ENCODE measurements at places on chromosomes 1 and 21.

DNA sequence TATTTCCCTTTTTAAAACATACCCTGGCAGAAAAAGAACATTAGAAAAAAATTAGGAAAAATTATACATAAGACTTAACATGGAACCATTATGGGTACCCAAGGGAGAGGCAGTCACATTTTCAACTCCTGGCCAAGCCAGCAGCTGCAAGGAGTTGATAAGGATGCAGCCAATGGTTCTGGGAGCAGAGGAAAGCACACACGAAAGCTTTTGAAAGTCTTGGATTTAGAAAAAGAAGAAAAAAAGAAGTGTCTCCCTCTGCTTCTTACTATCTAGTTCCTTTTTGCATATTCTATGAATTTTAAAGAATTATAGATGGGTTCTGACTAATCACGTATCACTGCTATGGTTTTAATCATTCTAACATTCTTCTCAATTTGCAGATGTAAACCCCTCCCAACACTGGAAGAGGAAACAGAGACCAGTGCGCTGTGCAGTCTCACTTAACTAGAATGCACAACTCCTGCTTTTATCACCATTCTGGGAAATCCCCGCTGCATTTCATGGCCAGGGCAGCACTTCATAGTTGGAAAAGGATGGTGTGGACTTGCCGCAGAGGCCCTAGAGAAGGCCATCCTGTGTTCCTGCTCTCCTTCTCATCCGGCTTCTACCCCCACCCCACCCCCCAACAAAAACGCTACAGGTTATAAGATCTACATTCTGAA is 2.7 kb upstream of the CD58 start:
- DNase-seq = no peak

DNA sequence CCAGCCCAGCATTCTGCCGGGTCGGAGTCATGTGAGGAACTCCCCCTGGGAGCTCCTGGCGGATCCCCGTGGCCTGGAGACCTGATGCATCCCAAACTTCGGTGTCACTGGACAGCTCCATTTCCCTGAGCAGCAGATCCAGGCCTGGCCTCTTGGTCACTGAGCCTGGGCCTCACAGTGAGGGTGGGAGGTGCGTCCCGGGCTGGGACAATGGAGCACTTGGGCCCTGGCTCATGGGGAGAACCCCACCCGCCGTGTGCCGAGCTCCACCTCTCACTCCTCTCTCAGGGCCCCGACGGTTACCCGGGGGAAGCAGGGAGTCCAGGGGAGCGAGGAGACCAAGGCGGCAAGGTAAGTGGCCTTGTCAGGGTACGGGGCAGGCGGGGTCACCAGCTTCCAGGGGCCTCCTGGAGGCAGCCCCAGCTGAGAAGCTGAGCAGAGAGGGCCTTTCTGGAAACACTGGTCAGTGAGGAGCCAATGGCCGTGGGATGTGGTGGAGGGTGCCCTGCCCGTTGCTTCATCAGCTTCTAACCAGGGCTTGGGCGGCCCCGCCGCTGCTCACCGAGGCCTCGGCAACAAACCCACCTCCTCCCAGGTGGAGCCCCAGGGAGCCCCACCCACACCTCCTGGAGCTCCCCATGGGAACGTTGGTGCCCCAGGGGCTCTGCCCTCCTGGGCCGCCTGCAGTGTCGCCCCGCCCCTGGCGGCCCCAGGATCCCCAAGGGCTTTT is 19.8 kb downstream of the COL6A2 start:
- DNase-seq = no peak

DNA sequence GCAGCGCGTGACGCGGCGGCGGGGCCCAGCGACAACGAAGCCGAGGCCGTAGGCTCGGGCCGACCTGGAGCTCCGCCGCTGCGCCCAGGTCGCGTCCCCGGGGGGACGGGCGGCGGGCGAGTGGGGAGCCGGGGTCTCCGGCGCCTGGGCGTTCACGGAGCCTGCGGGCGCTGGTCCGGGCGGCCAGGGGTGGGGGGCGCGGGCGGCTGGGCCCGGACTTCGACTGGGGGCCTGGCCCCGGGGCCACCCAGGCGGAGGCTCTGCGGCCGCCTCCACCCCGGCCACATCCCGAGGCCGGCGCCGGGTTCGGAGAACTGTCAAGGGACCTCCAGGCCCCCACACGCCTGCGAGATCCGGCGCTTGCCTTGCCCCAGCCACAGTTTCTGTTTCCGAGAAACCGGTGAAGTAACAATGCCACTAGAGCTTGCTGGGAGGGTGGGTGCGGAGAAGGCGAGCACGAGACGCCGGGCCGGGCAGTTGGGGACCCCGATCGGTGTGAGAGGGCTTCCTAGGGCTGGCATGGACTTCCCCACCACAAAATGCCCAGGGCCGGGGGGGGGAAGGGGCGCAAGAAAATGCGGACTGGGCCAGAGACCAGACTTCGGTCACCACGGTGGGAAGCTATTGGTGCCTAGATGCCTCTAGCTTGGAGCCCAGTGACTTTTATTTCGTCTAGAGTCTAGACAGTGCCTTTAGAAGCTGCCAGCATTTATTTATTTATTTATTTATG is 501 bp downstream of the FBXO6 start:
- DNase-seq = peak; percentile 77

DNA sequence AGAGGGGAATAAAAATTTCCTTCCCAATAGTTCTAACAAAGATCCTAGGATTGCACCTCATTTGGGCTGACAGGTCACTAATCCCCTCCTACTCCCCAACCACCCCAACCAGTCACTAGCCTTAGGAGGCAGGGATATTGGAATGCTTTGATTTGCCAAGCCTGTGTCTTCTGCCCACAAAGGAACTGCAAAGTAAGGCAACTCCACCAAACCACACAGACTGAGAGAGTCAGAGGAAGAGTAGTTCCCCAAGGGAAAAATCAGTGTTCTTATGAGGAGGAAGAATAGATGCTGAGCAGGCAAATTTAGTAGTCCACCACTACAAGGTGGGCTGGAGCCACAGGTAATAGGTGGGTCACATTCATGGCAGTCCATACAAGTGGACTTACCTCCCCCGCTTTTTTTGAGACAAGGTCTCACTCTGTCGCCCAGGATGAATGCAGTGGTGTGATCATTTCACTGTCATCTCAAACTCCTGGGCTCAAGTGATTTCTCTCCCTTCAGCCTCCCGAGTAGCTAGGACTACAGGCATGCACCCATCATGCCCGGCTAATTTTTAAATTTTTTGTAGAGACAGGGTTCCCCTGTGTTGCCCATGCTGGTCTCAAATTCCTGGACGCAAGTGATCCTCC is 3.7 kb upstream of the TMEM39B start:
- no peak for DNase-seq

DNA sequence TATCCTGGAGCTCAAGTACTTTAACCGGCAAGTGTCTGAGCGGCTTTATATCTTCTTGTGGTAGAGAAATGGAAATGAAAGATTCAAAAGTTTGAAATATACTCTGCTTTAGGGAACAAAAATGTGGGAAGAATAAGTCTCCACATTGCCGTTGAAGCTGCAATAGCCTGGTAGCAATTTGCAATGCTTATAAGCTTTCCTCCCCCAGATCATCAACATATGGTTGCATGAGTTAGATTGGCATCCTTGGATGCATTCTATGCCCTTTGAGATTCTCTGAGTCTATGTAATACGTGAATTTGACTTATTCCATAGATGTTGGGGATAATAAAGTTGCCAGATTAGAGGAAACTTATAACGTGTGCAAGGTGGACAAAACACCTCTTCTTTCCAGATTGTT is 86.1 kb upstream of the KCNK1 start:
- no peak for DNase-seq

DNA sequence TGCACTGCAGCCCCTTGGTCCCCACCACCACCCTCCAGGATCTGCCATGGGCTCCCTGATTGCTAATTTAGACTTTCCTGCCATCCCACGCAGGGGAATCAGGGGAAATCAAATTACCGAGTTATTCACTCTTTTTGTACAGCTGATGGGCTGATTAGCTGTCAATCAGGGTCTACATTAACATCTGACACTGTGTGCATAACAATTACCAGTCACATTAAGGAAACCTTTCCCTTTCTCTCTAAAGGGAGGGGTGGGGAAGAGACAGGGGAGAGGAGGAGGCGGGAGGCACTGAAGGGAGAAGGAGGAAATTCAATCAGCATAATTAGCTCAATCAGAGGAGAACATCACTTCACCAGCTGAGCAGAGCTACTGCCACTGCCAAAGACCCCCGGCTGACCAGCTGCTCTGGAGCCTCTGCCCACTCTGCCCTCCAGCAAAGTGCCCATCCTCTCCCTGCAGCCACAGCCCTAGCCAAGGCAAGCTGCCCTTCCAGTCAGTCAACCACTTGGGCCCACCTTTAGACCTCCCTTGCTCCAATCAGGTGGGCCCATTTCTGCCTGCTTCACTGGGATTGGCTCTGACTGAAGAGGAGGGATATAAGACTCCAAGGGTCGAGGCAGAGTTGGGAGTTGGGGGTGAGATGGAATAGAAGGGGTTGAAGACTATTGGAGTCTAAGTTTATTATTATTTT is 199.3 kb upstream of the ZC3H12A start:
- no peak for DNase-seq

DNA sequence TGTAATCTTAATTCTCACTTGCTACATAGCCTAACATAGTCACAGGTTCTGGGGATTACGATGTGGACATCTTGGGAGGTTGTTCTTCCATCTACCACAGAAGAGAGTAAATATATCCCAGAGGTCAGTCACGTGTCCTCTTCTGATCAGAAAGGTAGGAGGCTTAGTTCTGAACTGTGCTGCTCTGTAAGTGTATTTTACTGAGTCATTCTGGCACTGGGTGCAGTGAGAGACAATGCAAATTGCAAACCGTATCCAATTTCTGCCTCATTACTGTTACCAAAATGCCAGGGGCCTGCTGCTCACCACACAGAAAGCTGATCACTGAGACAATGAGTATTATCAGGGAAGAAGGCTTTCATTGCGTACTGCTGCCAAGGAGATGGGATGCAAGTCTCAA is 104.0 kb downstream of the GABPA start:
- no peak for DNase-seq

- DNase-seq = no peak
These were observed 24.7 kb downstream of the SLC6A17 start for GRCh38 chr1:110174961-110175360.

DNA sequence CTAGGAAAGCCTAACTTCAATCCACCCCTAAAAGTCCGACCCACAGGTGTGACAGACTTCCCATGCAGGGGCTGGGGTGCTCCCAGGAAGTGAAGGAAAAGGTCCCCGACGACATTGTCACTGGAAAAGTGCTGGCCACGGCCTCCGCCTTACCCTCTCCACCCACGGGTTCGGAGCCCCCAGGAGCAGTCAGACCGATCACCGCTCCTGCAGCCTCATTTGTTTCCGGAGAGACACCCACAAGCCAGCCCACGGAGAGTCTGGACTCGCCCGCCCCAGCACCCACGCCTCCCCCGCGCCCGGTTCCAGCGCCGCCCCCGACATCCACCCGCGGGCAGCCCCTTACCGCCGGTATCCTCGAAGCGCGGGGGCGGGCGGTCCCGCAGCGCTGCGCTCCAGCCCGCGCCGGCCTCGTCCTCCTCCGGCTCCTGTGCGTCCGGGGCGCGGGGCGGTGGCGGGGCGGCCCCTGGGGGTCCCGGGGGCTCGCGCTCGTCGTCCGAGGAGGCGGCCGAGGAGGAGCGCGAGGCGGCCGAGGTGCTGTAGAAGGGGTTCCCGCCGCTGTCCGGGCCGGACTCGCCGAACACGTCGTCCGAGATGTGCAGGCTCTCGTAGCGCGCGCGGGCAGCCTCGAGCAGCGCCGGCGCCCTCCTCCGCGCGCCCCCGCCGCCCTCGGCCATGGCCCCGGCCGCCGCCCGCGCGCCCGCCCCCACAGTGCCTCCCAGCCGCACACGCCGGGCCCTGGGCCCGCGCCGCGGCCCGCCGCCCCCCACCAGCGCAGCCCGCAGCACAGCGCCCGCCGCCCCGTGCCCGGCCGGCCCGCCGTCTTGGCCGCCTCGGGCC is 660 bp downstream of the PGBD5 start:
- DNase-seq = no peak

- DNase-seq = no peak
These were observed 3.6 kb upstream of the TNFRSF1B start for GRCh38 chr1:12163210-12163609.

DNA sequence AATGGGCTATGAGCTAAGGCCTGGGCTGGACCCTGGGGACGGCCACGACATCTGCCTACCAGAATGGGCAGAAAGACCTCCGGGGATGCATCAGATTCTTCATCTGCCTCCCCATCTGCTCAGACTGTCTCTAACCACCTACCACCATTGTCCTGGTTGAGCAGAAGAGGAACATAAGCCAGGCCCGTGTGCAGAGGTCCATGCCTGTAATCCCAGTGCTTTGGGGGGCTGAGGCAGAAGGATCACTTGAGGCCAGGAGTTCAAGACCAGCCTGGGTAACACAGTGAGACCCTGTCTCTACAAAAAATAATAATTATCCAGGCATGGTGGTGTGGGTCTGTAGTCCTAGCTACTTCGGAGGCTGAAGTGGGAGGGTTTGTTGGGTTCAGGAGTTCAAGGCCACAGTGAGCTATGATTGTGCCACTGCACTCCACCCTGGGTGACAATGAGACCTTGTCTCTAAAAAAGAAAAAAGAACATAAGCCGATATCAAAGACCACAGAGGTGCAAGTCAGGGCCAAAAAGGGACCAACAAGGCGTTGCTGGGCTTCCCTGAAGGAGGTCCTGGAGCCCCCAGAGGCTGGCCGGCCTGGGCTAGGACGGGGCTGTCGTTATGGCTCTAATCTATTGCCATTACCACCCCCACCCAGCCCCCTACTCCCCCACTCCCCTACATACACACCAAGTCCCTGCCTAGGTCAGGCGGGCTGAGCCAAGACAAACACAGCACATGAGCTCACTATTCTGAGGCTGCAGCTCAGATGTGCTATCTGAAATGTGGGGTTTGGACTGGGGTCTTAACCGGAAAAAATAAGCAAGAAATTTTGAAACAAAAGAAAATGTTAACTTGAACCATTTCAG is 239.2 kb upstream of the RAB4A start:
- no peak for DNase-seq

GRCh38 chr1:207988326-207989165 is 77.6 kb upstream of the CD34 start:
- DNase-seq = no peak

DNA sequence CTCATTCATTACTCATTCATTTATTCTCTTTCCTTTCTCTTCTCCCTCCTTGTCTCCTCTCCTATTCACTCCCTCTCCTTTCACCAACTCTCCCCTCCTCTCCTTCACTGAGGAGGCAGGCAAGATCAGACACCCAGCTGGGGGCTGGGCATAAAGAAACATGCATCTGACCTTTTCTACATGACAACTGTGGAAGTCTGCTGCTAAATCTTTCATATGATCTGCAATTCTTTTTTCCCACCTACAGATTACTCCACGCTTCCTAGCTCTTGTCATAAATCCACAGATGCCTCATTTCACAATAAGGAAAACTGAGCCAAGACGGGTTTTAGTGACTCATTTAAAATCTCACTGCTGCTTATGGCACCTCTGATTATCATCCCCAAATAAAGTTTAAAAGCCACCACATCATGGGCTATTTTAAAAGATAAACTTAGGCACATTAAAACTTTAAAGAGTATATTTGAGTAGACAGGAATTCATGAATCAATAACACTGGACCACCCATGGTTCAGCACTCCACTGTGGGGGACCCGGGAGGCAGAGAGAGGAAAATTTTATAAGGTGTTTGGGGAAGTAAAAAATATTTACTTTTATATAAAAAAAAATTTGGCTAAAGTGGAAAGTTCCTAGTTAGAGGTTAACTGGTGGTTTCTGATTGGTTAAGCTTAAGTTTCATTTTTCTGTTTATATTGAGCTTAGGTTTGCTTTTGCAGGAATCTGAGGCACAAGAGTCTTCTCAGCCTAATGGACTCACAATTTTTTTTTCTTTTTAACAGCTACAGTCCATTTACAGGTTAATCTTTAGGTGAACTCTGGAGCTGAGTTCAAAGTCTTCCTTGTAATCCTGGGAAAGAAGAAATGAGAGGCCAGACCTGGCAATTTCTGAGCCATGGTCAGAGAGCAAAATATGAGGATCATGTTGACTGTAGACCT is 55.8 kb upstream of the DNAH14 start:
- no peak for DNase-seq
